ENCODE measurements at places on chromosomes 3 and 15. TPM values are rescaled to one million over a fixed set of nuclear protein-coding genes. Genes with fewer than 3 reads are reported as not detected.

COLQ gene
- 1.5 TPM for total RNA-seq

CCRL2 gene
- total RNA-seq, result not detected

AHSG gene
- total RNA-seq, result not detected

RTP1 gene
- 0.43 TPM for total RNA-seq

ALDH1A3 gene
- 0.80 TPM for total RNA-seq

STARD9 gene
- total RNA-seq, result 11.9 TPM

CDCP1 gene
- total RNA-seq, result 0.12 TPM

TMCO5A gene
- total RNA-seq, result not detected

DNA sequence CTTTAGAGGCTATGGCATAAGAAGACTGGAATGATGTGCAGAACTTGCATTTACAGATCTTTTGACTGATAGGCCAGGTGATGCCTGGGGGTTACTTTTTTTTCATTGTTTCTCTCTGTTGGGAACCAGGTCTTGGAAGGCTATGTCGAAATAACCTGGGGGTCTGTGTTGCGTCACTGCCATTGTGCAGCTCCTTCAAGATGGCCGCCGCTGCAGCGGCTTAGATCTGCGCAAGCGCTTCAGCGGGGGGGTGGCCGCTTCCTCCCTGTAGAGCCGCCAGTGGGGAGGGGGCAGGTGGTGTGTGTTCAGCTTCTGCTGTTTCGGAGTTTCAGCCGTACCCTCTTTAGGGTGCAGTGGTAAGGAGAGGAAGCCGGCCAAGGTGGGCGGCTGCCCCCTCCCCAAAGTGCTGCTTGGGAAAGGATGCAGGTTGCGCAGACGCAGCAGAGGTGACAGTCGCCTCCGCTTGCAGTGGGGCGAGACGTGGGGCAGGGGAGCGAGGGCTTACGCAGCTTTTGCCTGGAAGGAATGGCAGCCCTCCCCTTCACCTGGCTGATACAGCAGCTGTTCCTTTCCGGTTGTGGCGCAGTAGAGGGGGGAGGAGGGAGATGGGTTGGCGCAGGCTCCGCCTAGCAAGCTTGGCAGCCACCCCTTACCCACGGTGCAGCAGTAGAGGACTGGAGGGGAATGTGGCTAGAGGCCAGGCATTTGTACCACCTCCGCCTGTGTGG, 1.5 kb downstream of the SNRPN start:
- DNase-seq, result peak; percentile 89

- DNase-seq, result no peak
These were observed 25.8 kb downstream of the PLA2G4D start for GRCh38 chr15:42068601-42069000.

DNA sequence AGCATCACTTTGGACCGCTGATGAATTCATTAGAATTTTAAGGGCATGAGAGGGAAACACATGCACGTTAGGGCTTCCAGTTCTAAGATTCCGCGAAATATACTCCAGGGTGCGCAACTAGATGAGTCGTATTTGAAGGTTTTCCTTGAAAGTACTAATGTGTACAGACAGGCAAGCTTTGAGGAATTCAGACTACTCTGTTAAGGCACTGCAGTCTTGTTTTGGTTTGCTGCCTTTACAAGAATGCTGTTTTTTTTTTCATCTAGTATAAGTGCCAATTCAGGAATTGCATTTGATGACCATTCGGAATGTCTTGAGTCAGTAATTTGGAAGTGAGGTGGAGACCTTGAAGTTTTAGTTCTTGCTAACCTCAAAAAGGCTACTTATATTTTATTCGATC, 19.1 kb downstream of the TRNT1 start:
- DNase-seq, result no peak

DNA sequence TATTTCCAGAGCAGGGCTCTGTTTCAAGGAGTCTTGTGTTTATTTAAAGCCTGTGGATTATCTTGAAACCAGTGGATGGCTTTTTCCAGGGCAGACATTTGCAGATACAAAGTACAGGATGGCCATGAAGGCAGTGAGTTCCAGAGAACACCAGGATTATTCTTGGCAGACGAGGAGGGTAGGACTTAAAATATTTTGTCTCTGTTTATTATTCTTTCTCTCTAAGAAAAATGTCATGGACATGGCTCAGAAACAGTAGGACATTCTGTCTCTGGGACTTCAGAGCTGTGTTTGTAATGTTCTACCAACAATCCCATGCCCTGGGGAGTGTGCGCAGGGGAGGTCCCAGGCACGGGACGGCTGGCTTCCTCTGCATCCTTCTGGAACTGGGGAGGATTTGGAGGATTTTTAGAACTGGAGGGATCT, 125.9 kb downstream of the ATP10A start:
- no peak for DNase-seq

- DNase-seq, result no peak
These were observed 824.7 kb upstream of the NECTIN3 start for GRCh38 chr3:110246796-110247376.

- no peak for DNase-seq
These were observed 228.1 kb downstream of the CPNE4 start for GRCh38 chr3:131806736-131807135.

DNA sequence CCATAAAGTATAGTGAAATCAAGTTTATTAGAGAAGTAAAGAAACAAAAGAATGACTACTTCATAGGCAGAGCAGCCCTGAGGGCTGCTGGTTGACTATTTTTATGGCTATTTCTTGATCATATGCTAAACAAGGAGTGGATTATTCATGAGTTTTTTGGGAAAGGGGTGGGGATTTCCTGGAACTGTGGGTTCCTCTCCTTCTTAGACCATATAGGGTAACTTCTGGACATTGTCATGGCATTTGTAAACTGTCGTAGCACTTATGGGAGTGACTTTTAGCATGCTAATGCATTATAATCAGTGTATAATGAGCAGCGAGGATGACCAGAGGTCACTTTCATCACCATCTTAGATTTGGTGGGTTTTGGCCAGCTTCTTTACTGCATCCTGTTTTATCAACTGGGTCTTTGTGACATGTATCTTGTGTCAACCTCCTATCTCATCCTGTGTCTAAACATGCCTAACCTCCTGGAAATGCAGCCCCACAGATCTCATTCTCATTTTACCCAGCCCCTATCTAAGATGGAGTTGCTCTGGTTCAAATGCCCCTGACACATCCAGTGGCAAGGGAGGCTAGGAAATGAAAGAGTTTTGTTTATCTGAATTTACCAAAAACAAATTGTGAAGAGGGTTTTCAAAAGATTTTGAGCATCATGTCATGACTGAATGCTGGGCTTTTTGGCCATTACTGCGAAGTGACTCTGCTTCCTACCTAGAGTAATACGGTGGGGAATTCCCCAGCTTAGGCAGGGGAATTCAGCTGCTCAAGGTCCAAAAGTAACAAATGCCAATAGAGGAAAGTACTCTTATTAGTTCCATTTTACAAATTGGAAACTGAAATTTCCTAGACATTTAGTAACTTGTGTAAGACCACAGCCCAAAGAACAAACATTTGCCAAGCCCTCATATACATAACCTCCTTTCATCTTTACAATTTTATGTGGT, 6.2 kb upstream of the SPSB4 start:
- no peak for DNase-seq

DNA sequence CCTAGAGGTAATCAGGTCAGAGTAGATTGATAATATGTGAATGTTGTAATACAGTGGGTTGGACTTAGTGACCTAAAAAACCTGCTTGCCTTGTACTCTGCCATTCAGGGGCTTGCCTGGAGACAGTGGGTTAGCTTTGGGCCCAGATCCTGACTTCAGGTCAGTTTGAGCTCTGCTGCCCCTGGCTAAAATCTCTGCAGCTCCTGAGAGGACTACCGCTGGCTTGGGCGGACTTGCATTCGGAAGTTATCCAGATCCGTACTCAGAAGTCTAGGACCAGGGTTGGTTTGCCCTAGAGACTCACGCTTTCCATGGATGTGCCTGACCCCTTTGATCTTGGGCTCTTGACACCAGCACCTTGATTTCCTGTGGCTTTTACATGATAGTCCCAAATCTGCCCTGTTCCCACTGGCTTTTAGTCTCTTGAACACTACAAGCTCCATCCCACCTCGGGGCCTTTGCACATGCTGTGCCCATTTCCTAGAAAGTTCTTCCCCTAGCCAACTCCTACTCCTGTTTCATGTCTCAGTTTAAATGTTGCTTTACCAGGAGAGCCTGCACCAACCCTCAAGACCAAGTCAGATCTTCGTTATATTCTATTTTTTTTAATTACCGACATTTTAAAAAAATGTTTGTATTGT, 5.9 kb downstream of the ACSBG1 start:
- DNase-seq, result no peak

DNA sequence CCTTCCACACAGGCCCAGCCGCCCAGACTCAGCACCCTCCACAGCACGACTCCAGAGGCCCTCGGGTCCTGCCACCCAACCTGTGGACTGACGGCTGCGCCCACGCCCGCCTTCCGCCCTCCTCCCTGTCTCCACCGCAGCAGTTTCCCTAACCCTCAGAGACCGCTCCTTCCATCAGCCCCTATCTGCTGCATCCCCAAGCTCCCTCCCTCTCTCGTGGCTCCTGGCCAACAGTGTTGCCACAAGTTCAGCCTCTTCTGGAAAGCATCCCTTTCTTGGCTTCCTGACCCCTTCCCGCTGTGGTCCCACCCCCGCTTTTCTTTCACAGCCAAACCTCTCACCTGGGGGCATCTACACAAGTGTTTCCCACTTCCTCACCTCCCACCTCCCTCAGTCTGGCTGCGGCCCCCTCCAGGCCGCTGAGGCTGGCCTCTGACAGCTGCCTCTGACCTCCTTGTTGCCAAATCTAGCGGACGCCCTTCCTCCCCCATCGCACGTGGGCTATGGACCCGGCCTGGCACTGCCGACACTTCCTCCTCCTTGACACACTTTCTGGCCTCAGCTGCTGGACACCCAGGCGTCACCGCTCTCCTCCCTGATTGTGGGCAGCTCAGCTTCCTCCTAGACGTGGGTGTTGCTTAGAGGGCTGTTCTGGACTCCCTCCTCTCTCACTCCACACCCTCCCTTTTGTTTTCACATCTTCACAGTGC, 168.8 kb upstream of the TLE3 start:
- no peak for DNase-seq

GRCh38 chr15:67444100-67444499, 76.8 kb upstream of the C15orf61 start:
- no peak for DNase-seq

DNA sequence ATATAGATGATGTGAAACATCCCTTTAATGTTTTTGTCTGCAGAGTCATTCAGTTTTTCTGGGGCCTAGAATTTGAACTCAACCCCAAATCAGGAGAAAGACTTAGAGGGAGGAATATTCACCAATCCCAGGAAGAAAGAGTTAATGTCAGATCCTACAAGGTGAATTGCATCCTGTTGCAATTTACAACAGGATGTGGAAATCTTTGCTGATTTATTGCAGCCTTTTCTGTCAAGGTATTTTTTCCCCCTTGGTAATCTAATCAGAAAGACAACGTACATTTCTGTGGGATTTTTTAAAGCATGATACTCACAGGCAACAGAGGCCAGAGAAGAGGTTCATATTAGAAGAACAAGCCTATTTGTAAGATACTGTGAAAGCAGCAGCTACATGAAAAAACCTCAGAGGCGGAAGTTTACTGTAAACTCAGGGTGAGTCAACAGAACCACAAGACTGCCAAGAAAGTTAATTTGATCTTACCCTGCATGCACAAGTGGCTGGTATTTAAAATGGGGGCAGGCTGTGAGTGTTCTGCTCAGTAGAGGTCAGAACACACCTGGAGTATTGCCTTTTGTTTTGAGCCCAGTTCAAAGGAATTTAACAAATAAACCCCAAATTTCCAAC, 531.9 kb downstream of the AGBL1 start:
- DNase-seq, result no peak

DNA sequence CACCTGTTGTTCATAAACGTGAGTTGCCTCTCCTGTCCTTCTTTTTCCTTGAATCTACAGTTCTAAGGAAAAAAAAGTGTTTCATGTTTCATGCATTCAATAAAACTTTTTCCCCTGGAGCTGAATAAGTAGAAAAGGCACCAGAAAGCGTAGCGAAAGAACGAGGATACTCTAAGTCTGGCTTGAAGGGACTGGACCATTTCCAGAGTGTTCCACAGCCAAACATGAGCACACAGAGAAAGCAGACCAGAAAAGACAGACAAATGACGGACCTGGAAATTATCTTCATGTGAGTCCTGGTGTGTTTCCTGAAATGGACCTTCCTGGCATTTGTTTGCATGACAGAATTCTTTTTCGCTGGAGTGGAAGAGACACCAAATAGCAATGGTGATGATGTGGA, 204.7 kb downstream of the SV2B start:
- DNase-seq, result no peak

DNA sequence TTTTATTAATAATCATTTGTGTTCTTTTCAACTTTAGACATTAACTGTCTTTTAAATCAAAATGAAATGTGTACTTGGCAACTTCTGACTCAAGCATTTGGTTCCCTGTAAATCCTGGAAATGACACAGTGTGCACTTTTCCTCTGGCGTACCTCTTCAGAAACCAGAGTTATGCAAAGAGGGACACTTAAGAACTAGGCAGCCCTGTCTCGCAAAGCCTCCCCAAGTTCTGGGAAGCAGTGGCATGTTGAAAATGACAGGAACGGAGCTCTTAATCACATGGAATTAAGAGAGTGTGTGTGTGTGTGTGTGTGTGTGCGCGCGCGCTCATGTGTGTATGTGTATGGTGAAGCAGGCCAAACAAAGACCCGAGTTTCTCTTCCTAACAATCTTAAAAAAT, 707.4 kb downstream of the MECOM start:
- DNase-seq, result no peak

DNA sequence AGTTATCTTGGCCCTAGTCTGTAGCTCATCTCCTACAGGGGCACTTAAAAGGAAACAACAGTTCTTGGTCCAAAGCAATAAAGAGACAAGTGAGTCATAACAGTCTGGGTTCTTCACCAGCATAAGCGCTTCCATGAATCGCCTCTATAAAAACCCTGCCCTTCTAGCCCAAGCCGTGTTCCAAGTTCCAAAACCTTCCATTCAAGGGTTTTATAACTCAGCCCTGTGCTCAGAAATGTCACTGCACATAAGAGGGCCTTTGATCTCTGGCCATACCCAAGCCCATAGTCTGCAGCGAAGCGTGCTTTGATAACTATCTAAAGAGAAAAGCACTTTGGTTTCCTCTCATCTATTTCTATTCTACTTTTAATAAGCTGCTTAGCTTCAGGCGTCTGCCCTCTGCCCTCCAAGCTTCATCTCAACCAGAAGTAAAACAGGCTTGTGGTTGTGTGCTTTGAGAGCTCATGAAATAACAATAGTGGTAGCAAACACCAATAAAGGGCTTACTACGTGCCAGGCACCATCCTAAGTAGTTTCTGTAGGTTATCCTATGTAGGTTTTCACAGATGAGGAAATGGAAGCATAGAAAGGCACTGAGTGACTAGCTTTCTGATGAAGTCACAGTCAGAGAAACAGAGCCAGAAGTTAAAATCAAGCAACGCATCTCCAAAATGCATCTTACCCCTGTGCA, 64.0 kb upstream of the AKAP13 start:
- peak; percentile 68 for DNase-seq

- DNase-seq, result no peak
These were observed 101.6 kb downstream of the TMEM266 start for GRCh38 chr15:76161153-76162035.

GRCh38 chr3:128466840-128467541, at the start of gene DNAJB8:
DNAJB8 (minus strand) TSS chr3:128466890; CDS start chr3:128463245, 3,645 bp downstream.
- DNase-seq, result no peak

GRCh38 chr15:96494505-96494904, 164.0 kb downstream of the NR2F2 start:
- DNase-seq, result no peak

Data from neural progenitor cell (in vitro differentiated cells).